ENCODE measurements at places on chromosomes 5 and 9. TPM values are rescaled to one million over a fixed set of nuclear protein-coding genes. Genes with fewer than 3 reads are reported as not detected.

- no peak for DNase-seq
Measured at GRCh38 chr5:54807421-54807820, 178.0 kb downstream of the ESM1 start.

DNA sequence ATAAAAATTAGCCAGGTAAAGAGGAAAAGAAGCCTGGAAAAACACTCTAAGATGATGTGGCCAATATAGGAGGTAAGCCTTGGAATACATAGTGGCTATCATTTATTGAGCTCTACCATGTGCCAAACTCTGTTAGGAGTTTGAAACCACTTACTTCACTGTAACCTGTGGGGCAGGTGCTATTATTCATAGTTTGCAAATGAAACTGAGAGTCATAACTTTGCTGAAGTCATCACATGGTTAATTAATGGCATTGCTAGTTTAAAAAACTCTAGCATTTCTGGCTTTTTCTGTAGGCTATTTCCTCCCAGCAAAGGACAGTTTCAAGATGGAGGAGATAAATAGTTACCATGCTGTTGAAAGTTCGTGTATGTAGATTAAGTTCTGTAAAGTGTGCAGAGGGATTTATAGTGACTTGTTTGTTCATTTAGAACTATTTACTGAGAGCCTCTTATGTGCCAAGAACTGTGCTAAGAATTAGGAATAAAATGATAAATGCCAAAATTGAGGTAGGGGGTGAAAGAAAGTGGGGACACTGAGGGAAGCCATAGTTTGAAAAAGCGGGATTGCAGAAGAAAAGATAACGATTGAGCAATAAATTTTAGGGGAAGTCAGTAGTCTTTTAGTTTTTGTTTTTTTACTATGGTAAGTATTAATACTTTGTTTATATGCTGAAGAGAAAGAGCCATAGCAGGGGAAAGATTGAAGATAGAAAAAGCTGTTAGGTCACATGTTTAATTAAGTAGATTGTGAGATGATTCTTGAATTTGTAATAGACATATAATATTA is 57.2 kb downstream of the WDR70 start:
- DNase-seq, result no peak

- DNase-seq, result no peak
Measured at GRCh38 chr9:126875756-126876510, 15.5 kb downstream of the ZBTB34 start.

- no peak for DNase-seq
Measured at GRCh38 chr9:135009794-135010585, 77.5 kb upstream of the OLFM1 start.

TMEM252 gene
- total RNA-seq, result not detected

DNA sequence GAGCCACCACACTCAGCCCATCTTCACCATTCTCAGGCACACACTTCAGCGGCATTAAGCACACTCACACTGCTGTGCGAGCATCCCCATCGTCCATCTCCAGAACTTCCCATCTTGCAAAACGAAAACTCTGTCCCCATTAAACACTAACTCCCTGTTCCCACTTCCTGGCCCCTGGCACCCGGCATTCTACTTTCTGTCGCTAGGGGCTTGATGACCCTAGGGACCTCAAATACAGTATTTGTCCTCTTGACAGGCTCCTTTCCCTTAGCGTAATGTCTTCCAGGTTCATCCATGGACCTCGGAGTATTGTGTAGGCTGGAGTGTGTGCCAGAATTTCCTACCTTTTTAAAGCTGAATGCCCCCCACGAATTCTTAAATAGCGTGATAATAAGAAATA is 14.7 kb upstream of the UBAC1 start:
- DNase-seq, result no peak

DNA sequence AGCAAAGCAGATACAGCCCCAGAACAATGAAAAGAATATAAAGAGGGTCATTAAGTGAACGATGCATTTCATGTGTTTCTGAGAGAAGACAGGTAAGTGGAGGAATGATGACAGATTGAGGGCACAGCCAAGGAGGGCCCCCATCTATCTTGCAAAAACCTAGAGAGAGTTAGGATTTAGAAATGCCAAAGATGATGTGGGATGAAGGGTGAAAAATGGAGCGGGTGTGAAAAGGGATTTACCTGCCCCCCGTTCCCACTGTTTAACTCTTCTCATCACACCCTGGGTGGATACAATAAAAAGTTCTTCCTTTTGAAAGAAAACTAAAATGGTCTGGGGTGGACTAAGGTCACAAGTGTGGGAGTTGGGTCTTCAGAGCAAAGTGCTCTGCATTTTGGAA is 18.5 kb upstream of the PPP2R2B start:
- DNase-seq, result no peak

- DNase-seq, result no peak
Measured at GRCh38 chr5:59732806-59733205, 160.7 kb downstream of the PDE4D start.

GRCh38 chr5:149326611-149327010 is 18.7 kb upstream of the GRPEL2 start:
- DNase-seq, result no peak

- DNase-seq, result no peak
Measured at GRCh38 chr5:158639881-158640592, 459.7 kb downstream of the EBF1 start.

DNA sequence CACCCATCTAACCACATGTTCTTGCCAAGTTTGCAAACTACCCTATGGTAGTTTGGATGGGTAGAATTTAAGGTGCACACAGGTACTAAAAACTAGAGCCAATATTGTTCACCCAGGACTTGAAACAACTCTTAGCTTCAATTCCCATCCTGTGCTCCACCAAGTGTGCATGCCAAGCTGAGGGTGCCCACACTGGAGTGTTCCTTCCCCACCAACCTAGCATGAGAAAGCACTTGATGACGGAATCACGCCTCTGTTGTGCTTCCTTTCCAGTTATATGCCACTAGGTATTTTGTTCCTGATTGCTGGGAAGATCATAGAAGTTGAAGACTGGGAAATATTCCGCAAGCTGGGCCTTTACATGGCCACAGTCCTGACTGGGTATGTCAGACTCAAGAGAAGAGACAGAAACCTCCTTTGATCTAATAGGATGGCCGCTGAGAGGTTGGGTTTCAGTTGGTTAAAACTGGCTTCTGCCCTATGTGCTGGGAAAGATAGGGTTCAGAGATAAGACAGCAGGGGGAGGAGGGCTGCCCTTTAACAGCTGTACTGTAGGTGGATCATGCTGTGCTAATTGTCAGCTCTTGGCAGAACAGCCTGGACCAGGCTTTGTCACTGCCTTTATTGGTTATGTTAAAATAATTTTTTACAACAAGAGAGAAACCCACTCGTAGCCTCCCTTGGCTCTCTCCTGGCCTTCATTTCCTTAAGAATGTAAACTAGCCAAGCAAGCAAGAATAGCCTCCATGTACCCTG is 83.5 kb downstream of the SLC1A1 start:
- no peak for DNase-seq

DNA sequence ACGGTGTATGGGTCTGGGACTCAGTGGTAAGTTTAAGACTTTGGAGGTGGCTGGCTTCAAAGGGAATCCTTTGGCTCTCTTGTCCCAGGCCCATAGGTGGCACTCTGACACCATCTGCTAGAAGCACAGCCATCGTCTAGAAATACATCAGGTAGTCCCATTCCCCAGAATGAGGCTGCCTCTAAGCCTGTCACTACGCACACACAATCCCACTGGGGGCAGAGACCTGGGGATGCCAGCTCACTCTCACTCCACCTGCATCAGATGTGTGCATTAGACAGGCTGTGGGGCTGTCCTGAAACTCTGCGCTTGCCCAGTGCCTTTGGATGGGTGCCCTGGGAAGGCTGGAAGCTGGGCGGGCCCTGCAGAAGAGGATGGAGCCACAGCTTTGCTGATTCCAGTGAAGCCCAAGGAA is 127.5 kb upstream of the PANK3 start:
- no peak for DNase-seq

- no peak for DNase-seq
Measured at GRCh38 chr9:84485539-84485938, 145.0 kb upstream of the SLC28A3 start.

- no peak for DNase-seq
Measured at GRCh38 chr5:93676704-93677103, 64.7 kb downstream of the POU5F2 start.

SH3TC2 gene
- not detected for total RNA-seq

DNA sequence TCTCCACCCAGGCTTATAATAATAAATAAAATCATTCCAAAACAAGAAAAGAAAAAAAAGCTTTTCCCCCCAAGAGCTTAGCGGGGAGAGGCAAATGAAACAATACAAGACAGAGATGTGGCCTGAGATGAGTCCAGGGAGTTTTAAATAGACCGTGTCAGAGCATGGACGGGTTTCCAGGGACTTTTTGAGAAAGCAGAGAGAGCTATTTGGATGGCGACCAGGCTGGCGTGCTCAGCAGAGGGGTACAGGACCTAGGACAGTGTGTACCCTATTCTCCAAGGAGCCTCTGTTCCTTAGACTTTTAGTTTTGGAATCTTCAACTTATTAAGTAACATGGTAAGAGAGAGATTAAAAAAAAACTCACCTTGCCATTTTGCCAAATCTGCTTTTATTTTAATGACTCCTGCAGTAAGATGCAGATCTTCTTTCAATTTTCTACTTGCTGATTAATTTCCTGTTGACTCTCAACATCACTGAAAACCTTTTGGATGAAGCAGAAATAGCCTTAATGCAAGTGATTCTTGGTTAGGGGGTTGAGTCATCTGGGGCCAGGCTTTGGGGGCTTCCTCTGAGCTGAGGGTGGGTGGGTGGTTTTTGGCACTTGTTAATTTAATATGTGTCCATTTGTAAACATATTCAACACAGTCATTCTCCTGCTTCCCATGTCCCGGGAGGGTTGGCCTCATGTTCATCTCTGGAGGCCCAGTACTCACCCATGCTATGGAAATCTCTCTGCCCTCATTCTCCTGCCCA is 49.6 kb upstream of the OSMR start:
- DNase-seq, result no peak

- DNase-seq, result no peak
Measured at GRCh38 chr5:112310746-112311145, 108.3 kb downstream of the EPB41L4A start.

ZBED3 gene
- 3.6 TPM for total RNA-seq

DNA sequence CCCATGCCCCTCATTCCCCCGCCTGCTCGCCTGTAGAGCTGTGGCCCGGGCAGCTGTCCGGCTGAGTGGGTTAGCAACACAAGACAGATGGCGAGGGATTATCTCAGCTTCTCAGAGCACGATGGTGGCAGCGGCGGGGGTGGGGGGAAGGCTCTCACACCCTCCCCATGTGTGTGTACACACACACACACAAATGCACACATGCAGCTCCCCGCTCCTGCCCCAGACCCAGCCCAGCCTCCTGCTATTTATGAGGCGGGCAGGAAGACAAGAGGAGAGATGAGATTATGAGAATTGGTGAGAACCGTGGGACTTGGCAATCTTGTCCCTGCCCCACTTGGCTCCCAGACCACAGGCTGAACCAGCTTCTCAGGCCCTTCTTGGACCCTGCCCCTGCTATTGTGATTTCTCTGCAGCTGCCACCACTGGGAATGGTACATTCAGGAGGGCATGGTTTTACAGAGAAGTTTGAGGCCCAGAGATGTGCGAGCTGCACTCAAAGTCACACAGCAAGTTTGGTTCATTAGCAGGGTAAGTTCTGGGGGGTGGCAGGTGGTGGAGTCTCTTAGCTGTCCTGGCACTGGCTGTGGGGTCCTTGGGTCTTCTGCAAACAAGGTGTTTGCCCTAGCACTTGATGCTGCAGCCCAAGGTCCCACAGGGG is 51.0 kb upstream of the PSD2 start:
- no peak for DNase-seq

DNA sequence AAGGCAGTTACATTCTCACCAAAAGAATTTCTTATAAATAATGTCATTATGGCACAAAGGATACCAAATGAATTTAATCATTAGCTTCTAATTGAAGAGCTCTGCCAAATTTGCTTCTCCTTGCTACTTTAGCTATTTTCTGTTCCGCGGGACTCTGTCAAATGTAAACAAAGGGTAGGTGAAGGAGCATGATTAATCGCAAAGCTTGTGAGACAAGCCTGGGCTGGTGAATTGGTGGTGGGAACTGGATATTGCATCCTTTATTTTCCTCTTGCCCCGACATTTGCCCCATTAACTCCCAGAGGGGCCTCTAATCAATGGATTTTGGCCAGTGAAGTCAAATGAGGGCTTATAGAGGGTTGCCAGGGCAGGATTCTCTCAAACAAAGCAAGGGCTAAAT is 234.2 kb upstream of the RFX3 start:
- DNase-seq, result no peak

- no peak for DNase-seq
Measured at GRCh38 chr5:60538426-60538825, 161.5 kb downstream of the DEPDC1B start.

- no peak for DNase-seq
Measured at GRCh38 chr5:94709277-94709676, 90.8 kb downstream of the SLF1 start.

DNA sequence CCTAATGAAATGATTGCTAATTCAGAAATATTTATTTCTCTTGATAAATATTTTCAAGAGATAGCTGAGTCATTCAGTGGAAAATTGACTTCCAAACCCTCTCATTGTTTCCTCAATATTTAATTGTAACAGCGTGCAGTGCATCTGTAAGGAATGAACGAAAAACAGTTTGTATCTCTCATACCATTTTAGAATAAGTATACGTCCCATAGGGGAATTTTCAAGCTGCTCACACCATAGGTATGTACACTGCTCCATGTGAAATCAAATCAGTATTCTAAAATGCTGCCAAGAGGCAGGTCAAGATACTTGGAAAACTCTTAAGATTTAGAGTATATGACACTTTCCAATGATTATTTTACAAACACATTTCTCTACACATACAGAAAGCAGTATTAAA is 202.2 kb downstream of the ARL15 start:
- DNase-seq, result no peak

DNA sequence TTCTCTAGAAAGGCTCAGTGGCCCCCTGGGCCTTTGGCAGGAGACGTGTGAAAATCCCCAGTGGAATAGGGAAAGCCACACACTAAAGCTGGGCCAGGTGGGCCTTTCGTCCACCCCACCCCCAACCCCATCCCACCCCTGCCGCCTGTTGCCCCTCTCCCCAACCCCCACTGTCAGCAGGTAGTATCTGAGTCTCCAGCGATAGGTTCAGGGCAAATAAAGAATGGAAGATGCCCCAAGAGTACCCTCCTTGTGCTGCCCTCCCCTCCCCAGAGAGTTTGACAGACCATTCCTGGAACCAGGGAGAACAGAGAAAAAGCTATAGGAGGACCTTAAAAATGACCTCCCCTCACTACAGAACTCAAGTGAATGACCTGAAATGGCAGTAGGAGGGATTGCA is 36.7 kb upstream of the UBE2D2 start:
- no peak for DNase-seq

- DNase-seq, result no peak
Measured at GRCh38 chr5:6362846-6363245, 15.5 kb downstream of the MED10 start.

DNA sequence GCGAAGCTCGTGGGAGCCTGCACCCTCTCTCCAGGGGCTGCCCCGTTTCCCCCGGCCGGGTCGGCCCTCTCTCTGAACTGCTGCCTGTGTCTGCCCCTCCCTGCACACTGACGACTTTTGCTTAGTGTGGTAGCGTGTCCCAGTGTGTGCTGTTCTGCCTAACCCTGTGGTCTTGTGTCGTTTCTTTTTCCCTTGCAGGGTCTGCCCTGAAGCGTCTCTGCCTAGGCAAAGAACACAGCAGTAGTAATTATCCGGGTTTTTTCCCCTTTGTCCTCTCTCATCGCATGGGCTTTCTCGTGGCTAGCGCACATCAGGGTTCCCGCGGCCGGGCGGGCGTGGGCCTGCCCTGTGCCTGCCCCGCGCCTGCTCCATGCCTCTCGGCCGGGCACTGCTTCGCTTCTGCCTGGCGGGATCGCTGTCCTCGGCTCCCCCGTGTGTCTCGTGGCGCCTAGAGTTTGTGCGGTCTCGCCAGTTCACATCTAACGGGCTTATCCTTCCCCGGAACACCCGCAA is 122.7 kb downstream of the WNK2 start:
- no peak for DNase-seq
